ENCODE measurements at places on chromosomes 3 and 15.

- DNase-seq: no peak
These were observed 16.0 kb downstream of the DZIP3 start for GRCh38 chr3:108605491-108605890.

- no peak for DNase-seq
These were observed 7.8 kb downstream of the BNC1 start for GRCh38 chr15:83276661-83277060.

DNA sequence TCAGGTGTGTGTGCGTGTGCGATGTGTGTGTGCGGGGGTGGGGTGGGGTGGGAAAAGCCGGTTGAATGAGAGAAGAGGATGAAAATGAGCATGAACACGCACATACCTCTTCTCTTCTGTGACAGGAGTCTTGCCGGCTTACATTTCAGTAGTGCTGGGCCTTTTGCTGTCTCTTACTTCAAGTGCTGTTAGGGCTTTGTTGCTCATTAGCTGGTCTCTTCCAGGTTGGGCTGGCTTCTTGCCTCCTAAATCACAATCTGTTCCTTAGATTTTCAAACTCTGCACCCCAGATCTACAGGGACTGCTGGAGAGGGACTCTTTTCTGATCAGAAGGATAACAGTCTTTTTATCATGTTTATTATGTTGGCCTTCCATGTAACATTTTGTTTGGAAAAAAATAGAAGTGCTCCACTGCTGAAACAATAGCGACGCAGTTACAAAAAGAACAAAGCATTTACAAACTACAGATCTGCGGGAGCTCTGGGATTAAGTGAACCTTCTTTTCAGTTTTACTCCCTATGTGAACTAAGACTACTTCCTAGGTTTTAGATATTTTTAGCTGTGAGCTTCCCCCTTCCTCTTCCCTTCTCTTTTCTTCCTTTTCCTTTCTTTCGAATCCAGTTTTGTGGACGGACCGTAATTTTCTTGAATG, 48.5 kb downstream of the USP13 start:
- DNase-seq: no peak

DNA sequence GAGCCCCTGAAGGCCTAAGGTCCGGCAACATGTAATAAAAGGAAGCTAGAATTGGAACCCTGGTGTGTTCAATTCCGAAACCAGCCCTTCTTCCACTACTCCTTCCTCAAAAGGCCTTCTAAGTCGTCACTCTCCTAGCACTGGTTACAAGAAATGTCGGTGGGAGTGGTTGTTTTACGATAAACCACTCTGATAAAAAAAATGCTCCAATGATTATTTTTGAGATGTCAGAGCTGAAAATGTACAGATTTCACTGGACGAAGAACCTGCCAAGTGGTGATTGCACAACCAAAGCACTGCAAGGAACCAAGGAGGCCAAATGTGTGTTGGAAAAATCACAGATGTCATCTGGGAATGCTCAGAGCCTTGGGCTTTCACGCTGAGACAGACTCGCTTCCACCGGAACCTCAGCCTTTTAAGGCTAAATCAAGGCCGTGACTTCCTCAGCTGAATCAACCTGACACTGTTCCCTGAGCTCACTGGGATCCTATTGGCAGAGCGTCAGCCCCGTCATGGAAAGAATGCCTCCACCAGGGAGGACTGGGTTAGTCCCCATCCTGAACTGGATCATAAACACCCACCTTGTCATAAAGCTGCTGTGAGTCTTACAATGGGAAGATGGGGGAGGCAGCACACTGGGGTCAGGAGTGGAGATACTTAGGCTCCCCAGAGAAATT, 108.1 kb upstream of the THBS1 start:
- no peak for DNase-seq

DNA sequence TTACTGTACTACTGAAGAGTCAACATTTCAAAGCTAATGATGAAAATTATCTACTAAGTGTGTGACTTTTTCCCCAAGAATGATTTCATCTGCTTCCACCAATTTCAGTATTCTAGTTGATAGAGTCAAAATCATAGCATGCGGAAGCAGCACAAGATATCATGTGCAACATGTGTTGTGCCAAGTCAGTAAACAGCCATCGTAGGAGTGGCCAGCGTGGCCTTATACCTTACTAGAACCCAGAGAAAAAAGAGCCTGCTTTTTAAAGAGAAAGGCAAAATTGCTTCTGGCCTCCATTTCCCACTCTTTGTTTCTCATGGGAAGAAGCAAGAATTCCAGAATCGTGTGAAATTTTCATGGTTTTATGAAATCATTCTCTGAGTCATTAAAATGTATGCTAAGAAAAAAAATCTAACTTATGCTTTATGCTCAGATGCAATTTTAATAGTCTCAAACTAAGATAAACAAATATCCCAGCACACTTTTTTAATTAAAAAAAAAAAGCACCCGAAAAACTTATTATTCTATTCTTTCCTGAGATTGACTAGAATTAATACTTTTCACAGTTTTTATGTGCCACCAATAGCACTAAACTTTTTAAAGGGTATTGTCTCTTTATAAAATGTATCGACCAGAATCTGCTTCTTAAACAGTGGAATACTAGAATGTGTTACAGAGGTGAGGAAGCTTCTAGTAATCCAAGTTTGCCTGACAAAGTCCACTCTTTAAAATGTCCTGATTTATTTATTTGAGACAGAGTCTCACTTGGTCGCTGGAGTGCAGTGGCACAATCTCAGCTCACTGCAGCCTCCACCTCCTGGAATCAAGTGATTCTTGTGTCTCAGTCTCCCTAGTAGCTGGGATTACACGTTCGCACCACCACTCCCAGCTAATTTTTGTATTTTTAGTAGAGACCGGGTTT, 87.3 kb downstream of the MBNL1 start:
- no peak for DNase-seq

- DNase-seq: no peak
These were observed 8.0 kb downstream of the LRRK1 start for GRCh38 chr15:100926971-100927756.

DNA sequence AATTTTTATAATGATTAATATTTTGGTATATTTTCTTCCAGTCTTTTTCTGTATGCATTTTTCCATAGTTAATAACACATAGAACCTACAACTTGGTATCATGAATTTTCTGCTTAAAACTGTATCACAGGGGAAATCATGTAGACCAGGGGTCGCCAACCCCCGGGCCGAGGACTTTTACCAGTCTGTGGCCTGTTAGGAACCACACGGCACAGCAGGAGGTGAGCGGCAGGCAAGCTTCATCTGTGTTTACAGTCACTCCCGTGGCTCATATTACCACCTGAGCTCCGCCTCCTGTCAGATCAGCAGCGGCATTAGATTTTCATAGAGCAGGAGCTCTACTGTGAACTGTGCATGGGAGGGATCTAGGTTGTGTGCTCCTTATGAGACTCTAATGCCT, 54.7 kb downstream of the RPL22L1 start:
- DNase-seq: peak; percentile 80

DNA sequence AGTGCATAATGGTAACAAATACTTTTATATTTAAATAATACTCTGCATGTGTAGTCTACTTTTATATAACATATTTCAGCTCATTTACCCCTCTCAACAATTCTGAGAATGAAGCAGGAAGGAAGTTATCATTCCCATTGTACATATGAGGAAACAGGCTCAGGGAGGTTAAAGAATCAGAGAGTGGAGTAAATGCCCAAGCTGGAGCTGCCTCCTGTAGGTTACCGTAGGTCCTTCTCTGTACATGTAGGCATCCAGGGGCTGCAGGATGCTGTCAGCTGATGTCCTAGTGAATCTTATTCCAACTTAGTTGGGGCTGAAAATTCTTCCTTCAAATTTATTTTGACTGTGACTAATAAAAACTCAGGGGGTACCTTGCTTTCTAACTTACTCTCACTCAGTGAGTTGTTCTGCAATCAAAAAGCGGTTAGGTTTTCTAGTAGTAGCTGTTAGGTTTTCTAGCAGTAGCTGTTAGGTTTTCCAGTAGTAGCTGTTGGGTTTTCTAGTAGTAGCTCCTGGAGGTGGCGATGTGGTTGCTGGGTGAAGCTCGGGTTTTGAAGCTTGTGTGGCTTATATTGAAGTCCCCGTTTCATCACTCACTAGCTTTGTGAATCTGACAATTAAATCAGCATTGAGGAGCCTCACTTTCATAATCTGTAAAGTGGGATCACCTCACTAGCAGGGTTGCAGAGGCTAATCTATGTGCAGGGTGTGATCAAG, 357.0 kb downstream of the NR2F2 start:
- DNase-seq: no peak

DNA sequence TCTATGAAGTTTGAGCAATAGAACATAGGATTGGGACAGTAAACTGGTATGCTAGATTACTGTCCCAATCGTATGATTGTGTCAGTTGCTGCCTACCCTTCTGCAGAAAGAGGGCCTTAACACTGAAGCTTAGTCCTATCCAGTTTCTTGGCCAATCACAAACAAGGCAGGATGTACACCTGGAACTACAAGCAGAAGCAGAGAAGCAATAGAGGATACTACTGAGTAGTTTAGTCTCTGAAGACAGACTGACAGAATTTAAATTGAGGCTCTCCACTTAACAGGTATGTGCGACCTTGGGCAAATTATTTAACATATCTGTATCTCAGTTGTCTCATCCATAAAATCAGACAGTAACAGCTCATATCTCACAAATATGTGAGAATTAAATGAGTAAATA, 85.0 kb downstream of the ZNF280D start:
- DNase-seq: no peak

Measured in NCI-H1105 (cell line).